Osteocyte (in vitro differentiated cells): ENCODE measurements at places on chromosomes 1 and 21. TPM values are rescaled to one million over a fixed set of nuclear protein-coding genes. Genes with fewer than 3 reads are reported as not detected.
A peak's percentile ranks its signal among the peaks of the same experiment; 100 is the strongest.

GRCh38 chr1:29789221-29789909 is 553.0 kb downstream of the PTPRU start:
- peak; percentile 62 for DNase-seq

The ITLN2 gene
- not detected in 2 replicates for total RNA-seq

The INSRR gene
- total RNA-seq: 0.08 and 0.21 TPM in 2 replicates

DNA sequence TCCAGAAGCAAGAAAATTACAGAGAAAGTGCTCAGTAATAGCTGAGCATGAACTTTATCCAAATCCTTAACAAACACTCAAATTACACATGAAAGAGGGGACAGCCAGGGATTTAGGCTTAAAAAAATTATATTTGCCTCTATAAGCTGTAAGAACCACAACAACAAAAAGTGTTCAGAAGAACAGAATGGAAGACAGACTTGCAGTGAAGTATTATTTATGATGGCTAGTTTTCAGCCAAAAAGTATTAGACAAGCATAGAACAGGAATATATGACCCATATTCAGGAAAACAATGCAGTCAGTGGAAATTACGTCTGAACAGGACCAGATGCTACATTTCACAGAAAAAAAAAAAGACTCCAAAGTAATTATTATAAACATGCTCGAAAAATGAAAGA is 1246.3 kb downstream of the NCAM2 start:
- no peak for DNase-seq

- DNase-seq: peak; percentile 84
These were observed 4.0 kb downstream of the AMPD2 start for GRCh38 chr1:109623601-109624161.

The OR10Z1 gene
- total RNA-seq: not detected in 2 replicates

GRCh38 chr1:231663211-231663792 is 36.7 kb downstream of the DISC1 start:
- DNase-seq: no peak

The SIPA1L2 gene
- 12.3 and 14.5 TPM in 2 replicates for total RNA-seq

- DNase-seq: no peak
These were observed 54.2 kb upstream of the ATF3 start for GRCh38 chr1:212554401-212554800.

GRCh38 chr1:203287109-203287893 is 18.0 kb upstream of the BTG2 start:
- DNase-seq: no peak

The VWA5B1 gene
- total RNA-seq: not detected in 2 replicates

DNA sequence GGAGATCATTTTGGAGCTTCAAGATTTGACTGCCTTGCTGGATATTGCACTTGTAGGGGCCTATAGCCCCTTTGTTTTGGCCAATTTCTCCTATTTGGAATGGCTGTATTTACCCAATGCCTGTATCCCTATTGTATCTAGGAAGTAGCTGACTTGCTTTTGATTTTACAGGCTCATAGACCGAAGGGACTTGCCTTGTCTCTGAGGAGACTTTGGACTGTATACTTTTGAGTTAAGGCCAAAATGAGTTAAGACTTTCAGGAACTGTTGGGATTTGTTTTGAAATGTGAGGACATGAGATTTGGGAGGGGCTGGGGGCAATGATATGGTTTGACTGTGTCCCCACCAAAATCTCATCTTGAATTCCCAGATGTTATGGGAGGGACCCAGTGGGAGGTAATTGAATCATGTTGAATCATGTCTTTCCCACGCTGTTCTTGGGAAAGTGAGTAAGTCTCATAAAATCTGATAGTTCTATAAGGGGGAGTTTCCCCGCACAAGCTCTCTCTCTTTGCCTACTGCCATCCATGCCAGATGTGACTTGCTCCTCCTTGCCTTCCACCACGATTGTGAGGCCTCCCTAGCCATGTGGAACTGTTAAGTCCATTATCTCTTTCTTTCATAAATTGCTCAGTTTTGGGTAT is 276.1 kb downstream of the LMX1A start:
- no peak for DNase-seq

DNA sequence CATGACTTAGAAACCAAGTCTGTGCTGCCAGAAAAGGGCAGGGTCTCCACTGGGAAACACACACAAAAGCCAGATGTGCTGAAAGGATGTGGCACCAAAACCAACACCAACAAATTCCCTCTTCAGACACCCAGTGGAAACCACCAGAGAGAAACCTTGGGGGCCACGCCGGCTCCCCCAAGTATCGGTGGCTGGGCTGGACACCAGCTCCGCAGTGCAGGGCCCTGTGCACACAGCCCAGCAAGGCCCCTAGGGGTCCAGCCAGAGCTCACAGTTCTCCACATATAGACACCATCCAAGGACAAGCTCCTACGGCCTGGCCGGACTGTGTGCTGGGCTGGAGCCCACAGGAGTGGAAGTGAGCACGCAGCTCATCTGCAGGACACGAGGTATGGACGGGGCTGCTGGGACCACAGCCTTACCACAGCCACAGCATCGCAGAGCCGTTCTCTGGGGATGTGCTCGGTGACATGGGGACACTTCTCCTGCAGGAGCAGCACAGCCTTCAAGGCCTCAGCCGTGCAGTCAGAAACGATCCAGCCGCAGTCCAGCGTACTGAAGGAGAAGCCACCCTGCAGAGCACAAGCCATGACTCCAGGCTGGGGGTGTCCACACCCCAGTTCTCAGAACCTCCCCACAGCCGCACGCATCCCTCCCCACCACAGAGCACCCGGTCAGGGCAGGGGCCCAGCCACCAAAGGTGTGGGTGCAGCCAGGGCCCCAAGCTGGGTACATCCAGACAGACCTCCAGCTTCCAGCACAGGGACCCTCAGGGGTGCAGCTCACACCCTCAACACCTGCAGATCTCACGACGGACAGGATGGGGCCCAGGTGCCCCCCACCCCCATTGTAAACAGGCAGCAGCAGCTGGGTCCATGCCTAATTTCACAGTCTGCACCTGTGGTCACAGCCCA is 21.3 kb downstream of the LSS start:
- no peak for DNase-seq

The UCK2 gene
- total RNA-seq: 49.8 and 50.1 TPM in 2 replicates

DNA sequence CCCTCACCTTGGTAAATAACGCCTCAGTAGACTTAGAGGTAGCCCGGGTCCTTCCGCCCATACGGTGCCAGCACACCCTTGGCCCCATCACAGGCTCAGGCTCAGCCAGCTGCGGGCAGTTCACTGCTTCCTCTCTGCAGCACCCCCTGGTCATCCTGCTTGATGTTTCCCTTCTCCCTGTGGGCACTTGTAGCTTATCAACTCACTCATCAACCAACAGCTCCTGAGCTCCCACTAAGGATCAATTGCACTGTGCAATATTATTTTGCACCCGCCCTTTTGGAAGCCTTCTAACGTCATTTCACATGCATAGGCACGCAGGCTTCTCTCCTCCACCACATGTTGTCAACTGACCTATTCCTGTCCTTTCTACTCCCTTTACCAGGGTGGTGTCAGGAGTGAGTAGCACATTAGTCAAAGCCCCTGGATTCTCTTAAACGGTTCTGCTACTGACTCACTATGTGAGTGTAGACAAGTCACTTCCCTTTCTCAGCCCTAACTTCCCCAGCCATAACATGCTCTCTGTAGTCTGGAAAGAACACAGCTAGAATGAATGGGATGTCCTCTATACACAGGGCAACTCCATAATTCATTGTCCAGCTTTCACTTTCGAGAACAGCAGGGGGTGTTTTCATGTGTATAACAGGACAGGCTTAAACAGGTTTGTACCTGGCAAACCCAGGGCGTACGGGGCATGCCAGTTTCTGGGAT is 47.1 kb upstream of the IRF2BP2 start:
- DNase-seq: no peak

DNA sequence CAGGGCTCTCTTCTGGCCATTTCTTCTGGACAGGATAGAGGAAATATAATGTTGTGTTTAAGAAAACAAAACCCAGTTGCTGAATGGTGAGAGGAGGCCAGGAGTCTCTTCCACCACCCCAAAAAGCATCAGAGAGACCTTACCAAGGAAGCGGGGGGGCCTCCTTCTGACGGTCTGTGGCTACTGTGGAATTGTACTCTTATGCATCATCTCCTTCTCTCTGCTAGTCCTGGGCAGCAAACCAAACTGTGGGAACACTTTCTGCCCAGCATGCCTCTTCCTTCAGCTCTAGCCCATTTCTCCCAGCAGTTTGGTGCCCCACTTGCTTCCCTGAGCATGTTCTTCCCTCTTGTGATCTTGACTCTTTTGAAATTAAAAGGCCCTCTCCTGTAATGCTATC is 157.7 kb downstream of the HHIPL2 start:
- DNase-seq: no peak

The PIP5K1A gene
- 84.4 and 89.5 TPM in 2 replicates for total RNA-seq

- peak; percentile 7 for DNase-seq
These were observed 22.2 kb upstream of the SLC5A9 start for GRCh38 chr1:48200166-48200900.
